ENCODE measurements at places on chromosomes 5 and 9.
A peak's percentile ranks its signal among the peaks of the same experiment; 100 is the strongest.

DNA sequence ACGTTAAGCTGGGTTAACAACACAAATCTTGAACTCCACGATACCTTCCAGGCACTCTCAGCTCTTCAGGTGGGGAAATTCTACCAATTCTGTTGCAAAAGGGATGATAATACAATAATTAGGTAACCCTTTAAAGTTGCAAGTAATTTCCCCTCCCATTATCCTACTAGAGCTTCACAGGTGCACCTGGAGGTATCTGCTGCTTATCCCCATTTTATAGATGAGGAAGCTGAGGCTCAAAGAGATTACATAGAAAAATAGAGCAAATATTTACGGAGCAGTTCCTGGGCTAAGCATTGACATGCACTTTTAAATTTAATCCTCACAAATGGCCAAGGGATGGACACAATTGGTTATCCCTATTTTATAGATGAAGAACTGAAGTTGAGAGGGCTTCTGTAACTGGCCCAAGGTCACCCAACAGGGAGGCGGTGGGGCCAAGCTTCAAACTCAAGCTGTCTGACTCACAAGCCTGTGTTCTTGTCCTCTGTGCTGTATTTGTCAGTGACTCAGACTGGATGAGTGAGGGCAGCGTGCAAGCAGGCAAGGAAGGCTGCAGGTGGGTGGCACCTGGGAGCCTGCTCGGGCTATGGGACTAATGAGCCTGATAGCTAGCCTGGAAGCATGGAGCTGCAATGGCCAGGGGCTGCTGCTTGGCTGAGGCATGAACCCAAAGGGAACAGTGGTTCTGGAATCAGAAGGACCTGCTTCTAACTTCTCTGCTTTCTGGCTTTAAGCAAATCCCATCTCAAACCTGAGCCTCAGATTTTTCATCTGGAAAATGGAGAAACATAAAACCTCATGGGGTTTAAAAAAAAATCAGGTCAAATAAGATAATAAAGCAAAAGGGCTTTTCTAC, 105.5 kb downstream of the PDE6A start:
- DNase-seq = no peak

- DNase-seq = no peak
Measured at GRCh38 chr5:105350486-105351140, 1788.0 kb upstream of the NUDT12 start.

- DNase-seq = peak; percentile 44
Measured at GRCh38 chr5:72818866-72819534, 2.5 kb downstream of the TNPO1 start.

GRCh38 chr5:153630546-153630945, 140.1 kb downstream of the GRIA1 start:
- no peak for DNase-seq

DNA sequence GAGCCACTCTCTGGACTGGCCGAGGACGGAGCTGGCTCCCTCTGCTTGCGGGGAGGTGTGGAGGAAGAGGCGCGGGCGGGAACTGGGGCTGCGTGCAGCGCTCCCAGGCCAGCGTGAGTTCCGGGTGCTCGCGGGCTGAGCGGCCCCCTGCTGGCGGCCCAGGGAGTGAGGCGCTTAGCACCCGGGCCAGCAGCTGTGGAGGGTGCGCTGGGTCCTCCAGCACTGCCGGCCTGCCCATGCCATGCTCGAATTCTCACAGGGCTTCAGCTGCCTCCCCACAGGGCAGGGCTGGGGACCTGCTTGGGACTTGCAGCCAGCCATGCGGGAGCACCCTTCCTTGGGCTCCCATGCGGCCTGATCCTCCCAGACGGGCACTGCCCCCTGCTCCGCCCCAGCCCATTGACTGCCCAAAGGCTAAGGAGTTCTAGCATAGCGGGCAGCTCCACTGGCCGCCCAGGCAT, 416.9 kb downstream of the MRPS30 start:
- DNase-seq = no peak

DNA sequence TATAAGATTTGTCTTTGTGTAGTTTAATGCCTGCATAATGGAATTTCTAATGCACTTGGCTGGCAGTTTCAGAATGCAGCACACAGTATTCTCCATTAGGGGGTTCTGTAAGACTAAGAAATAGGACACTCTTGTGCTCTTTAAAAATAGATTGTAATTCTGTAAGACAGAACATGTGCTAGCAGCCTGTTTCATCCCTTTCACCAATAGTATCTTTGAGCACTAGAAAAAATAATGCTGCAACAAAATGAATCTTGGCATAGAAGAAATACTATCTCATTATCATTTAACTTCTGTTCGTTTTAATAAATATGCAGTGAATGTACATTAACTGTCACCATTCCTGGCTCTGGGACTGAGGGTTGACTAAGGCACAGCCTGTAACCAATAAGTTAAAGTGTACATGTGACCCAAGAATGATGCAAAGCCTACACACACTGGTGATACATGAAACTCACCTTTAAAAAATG, 23.8 kb upstream of the ZNF622 start:
- DNase-seq = peak; percentile 48

DNA sequence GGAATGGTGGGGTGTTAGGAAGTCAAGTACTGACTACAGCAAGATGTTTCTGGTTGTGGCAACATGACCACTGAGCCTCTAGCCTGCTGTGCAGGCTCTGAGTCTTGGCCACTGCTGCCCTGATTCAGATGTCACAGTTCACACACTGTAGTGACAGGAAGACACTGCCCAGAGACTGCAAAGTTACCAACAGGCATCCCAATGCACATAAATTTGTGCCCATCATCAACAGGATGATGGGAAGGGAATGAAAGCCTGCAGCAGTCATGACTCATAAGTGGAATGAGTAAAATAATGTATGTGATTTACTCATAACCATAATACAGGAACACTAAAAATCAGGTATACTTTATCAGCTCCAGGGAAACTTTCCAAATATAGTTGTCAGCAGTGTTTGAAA, 251.6 kb upstream of the HAPLN1 start:
- no peak for DNase-seq

DNA sequence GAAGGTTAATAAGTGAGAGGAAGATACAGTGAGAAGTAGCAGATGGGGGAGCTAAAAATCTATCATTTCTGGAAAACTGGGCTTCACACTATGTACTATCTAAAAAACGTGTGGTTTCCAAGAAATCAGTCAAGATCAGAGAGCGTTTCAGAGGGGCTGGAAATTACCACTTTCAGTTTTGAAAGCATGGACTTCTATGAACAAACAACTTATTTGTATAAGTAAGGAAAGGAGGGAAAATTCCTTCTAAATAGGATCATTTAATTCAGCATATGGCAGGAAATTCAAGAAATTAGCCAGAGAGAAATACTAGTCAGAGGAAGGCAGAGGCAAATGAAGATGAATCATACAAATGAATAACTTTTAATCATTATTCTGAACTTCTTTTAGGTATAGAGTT, 11.3 kb downstream of the TNC start:
- DNase-seq = no peak

- DNase-seq = no peak
Measured at GRCh38 chr5:132528866-132529634, 14.3 kb downstream of the IL5 start.

DNA sequence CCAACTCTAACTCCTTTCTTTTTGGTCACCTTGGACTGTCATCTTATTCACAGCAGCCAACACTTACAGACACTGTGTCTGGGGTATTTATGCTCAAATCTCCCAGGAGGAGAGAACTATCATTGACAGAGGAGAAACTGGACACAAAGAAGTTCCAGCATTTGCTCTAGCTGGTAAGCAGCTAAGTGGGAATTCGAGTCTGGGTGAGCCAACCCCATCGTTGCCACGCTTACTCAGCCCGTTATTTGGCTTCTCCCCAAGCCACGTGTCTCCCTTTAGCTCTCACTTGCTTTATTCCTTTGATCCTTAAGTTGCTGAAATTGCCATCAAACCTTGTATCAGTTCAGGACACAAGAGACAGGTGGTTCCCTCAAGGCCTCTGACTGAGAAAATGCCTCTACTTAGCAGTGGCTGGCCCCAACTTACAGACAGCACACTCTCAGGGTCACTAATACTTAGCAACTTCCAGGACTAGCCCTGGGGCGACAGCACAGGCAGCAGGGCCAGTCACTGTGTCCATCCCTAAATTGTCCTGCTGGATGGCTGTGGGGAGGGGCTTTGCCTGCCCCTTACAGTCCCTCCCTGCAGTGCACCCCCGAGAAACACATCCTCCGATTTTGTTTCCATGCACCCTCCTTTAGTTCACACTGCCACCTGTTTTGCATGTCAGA, 1.4 kb downstream of the SLC36A2 start:
- no peak for DNase-seq

DNA sequence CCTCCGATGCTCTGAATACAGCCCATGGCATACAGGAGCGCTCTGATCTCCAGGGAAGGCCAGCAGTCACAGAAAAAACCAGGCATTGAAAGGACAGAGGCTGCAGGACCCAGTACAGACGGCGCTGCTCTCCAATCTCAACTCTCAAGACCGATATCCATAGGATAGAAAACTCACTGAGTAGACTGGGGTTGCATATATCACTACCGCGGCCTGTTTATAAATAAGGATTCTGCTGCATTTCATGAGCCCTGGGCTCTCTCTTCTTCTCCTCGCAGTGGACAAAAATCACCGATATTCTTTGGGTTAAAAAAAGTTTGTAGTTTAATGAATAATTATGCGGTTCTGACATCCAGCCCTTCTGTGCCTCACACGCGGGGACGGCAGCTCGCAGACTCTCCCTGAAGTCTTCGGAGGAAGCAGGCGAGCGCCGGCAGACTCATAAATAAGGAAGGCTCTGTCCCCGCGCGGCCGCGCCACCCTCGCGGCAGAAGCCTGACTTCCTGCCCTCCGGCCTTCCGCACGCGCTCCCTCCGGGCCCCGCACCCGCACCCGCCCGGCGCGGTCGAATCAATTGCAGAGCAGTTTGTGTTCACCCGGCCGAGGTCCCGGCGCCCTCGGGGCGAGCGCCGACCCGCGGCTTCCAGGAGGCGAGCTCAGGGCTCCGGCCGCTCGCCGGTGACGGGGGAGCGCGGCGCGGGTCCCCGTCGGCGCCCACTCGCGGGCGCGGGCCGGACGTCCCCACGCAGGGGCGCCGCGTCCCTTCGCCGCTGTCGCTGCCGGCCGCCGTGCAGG, at the start of gene FAM78A:
TSS of gene FAM78A (minus strand) at position 417 of the 795 bp plus-strand sequence. CDS start at position 86, 331 bp downstream.
- DNase-seq = no peak

DNA sequence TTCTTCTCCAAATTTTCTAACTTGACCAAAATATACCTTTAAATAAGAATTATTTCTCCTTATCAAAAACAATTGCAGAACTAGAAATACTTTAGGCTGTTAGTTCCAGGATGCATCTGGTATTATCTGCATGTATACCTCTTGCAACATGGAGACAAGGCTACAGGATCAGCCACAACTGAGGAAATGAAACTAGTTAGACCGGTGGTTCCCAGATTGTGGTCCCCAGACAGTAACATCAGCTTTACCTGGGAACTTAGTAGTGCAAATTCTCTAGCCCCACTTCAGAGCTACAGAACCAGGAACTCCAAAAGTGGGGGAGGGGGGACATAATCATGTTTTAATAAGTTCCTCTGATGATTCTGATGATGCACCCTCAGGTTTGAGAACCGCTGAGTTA, 61.6 kb upstream of the C9orf72 start:
- DNase-seq = no peak

DNA sequence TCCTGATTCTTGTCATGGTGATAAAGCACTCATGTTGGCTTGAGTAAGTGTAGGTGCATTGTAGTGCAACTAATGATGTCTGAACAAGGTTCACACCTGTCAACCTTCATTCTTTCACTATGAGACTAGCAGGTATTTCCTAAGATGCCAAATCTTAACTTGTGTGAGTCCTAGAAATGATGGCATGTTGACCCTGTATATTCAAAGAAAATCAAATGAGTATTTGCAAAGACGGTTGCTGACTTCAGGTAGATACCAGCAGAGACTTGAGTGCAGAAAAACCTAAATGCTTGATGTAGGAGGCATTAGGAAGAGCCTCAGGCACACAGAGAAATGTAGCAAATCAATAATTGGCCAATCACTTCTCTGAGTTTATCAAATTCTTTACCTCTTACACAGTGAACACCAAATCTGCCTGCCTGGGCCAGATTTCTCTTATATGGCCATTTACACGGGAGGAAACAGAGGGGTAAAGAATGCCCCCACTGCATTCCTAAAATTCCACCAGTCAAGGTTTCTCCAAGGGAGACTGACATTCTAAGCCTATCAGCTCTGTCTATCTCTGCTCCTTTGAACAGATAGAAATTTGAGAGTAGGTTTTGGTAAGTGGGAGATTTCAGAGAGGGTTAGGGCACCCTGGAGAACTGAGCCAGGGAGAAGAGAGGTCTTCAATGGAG, 488.6 kb upstream of the WWC1 start:
- no peak for DNase-seq

DNA sequence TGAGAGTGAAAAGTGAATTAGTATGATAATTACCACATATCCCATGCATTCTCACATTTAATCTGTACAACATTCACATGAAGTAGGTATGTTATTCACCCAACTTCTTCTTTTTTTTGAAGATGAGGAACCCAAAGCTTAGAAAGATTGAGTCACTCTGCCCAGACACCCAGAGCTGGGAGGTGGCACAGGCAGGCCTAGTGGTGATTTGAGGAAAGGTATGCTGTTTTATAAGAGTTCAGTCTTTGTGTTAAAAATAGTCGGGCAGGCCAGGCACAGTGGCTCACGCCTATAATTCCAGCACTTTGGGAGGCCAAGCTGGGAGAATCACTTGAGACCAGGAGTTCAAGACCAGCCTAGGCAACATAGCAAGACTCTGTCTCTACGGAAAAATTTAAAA, 285.3 kb downstream of the NR3C1 start:
- DNase-seq = no peak

GRCh38 chr5:167639273-167639672, 652.2 kb upstream of the WWC1 start:
- no peak for DNase-seq

DNA sequence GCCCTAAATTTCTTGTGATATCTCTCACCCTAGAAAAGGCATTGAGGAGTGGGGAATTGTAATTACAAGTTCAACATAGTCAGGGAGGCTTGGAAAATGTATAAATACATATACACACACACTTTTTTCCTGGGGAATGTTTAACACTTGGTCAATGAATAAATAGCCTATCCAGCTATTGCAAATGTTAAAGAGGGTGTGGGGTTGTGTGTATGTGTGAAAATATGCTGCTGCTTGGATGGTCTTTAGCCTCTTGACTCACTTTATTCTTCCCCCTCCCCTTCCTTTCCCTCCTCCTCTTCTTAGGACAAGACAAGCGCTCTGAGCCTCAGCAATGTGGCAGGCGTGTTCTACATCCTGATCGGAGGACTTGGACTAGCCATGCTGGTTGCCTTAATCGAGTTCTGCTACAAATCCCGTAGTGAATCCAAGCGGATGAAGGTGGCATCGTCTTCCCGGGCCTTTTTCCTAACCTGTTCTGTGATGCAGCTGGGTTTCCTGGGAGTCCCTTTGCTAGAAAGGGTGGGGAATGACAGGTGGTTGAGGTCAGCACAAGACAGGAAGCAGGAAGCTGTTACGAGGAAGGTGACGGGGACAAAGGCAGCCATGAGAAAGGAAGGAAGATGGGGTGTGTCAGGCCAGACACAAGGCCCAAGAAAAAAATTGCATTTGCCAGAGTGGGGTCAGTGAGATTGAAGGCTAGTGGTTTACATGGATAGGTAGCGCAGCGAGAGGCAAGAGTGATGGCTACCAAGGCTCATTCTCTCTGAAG, 236.5 kb downstream of the FAM114A2 start:
- DNase-seq = no peak
